ENCODE measurements at places on chromosomes 2 and 18.

DNA sequence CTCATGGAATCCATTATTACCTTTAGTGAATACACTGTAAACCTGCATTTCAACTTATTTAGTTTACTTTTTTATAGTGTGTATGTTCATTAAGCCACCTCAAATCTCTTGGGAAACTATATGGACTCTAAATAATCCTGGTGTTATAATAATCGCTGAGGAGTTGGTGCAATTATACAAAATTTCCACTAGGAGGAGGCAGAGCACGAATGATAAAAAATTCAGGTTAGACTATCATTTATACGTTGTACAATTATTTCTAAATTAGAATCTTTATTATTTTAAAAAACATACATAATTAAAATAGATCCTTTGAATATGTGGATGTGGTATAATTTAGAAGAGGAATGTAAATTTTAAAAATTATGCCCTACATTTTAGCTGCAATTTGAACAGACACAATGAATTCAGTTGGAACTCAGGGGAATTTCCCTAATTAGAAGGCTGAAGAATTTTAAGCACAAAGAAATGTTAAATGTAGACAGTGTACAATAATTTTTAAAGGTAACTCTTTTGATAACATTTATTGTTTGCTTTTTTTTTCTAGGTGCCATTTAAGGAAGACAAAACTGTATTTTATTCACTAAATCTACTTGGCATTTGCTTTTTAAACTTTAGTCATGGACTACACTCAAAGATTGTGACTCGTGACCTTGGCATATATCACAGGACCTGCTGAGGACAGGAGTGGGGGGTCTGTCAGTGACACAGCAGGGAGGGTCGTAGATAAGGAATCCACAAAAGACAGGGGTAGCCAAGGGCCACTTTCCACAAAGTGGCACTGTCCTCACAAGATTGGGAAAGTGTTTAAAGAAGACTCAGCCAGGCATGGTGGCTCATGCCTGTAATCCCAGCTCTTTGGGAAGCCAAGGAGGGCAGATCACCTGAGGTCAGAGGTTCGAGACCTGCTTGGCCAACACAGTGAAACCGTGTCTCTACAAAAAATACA, 45.5 kb downstream of the RAB12 start:
- peak; percentile 69 for DNase-seq

DNA sequence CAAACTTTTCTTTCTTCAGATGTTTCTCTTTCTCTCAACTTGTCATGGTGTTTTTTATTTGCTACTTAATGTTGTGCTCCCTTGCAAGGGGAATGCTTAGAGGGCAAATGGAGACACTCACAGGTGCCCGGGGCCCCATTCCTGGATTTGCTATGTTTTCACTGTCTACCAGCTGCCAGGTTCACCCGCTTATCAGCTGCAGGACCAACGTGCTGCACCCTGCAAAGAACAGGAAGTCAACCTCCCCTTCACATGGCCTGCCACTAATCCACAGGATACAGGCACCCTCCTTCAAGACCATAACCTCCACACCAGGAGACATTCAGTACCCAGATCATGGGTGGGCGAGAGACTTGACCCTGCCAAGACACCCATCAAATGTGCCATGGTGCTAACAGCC, 237.6 kb upstream of the STON1 start:
- no peak for DNase-seq

DNA sequence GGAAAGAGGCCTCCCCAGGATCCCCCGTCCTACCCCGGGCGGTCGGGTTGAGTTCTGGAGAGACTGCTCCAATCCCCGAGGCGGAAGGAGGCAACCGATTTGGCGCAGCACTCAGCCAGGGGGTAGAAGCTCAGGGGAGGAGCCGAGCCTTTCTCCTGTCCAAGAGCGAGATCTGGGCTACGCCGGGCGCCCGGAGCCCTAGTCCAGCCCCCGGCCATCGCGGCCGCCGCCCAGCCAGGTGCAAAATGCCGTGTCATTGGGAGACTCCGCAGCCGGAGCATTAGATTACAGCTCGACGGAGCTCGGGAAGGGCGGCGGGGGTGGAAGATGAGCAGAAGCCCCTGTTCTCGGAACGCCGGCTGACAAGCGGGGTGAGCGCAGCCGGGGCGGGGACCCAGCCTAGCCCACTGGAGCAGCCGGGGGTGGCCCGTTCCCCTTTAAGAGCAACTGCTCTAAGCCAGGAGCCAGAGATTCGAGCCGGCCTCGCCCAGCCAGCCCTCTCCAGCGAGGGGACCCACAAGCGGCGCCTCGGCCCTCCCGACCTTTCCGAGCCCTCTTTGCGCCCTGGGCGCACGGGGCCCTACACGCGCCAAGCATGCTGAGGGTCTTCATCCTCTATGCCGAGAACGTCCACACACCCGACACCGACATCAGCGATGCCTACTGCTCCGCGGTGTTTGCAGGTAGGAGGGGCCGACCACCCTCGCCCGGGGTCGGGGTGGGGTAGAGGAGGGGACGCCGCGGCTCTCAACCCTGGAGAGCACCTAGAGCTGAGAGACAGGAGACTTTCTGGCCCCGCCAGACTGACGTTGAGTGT, at the start of gene DYSF:
DYSF (plus strand) TSS at position 158 of the 817 bp plus-strand sequence.
- DNase-seq, result peak; percentile 87

- DNase-seq, result no peak
Measured at GRCh38 chr2:74902281-74902860, 56.1 kb upstream of the POLE4 start.

- DNase-seq, result no peak
Measured at GRCh38 chr18:48880931-48881330, 69.8 kb downstream of the SMAD7 start.

All from mesendoderm (in vitro differentiated cells).